ENCODE measurements at places on chromosomes 2 and 18.

GRCh38 chr2:173138962-173139361 lies 63.3 kb downstream of the MAP3K20 start:
- DNase-seq: no peak

DNA sequence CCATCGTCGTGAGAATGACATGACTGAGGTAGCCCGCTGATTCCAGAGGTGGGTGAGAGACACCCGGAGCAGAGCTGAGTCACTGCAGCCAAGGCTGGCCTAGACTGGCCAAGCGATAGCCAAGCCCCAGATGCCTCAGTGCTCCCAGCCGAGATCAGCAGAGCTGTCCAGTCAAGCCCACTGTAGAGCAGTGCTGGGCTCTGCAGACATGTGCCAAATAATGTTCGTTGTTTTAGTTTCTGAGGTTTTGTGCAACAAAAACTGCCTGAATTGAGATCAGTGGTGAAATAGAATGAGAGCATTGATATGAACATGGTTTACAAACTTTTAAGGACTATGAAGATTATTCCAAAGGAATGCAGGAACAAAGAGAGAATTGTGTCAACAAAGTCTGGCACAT lies 42.1 kb downstream of the INSIG2 start:
- no peak for DNase-seq

- no peak for DNase-seq
Observed at GRCh38 chr2:216181953-216182461, 72.9 kb downstream of the XRCC5 start.

GRCh38 chr2:189639007-189639609 lies 22.2 kb upstream of the ASNSD1 start:
- DNase-seq: no peak

DNA sequence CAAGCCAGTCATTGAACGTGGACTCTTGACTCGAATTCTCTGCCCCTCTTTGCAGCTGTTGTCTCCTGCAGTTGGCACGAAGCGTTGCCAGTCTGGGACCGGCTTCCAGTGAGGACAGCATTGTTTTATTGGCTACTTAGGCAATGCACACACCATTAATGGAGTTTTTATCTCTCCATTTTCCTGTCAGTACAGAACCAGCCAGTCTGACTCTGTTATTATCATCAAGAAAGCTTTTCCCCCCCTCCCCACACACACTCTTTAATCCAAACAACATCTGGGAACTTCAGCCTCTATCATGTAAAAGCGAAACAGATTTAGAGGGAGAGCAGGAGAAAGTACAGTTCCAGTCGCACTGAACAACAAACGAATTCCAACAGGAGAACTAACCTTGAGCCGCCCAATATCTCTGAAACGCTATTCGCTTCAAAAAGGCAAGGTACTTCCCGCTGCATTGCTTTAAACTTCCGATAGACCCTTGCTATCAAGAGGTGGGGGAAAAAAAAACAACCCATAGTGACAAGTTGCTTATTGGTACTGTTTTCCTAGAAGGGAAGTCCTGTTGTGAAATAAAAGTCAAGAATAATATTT lies 38.2 kb downstream of the ACVR1 start:
- DNase-seq: no peak

DNA sequence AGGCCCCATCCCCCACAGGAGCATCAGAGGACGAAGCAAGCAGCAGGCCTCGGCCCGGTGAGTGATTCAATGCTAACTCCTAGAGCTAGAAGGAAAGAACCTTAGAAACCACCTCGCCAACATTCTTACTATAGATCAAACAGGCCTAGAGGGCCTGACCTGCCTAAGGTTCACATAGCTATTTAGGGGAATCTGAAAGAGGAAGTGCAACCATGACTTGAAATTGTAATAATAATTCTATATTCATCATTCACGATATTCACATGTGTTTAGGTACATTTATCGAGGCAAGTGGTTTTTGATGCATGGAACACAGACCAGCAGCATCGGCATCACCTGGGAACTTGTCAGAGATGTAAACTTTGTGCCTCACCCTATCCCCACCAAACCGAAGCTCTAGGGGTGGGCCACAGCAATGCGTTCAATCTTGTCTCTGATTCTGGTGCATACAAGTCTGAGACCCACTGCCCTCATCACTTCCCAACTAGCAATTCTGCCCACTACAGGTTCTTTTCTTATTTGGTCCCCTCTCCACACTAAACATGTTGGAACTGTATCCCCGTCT lies 78.0 kb upstream of the DNMT3A start:
- no peak for DNase-seq

DNA sequence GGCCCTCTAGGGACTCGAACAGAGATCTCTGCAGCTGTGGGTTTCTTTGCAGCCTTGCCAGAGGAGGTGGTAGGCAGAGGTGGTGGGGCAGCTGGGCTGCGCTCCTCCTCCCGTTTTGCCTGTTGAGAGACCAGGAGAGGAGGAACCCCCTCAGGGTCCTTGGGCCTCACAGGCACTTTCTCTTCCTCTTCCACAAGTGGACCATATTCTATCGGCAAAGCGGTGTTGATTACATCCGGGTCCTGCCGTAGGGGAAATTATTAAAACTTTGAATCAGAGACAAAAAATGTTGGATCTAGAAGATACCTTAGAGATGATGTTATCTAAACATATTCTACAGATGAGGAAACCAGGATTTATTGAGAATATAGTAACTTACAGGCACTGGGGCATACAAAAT lies 78.5 kb downstream of the CLIP4 start:
- DNase-seq: no peak

GRCh38 chr2:61640406-61640805 lies 102.2 kb upstream of the XPO1 start:
- no peak for DNase-seq

GRCh38 chr2:204479557-204479956 lies 65.7 kb upstream of the PARD3B start:
- DNase-seq: no peak

- DNase-seq: peak; percentile 37
Observed at GRCh38 chr2:193583638-193584400, 1389.1 kb upstream of the TMEFF2 start.

DNA sequence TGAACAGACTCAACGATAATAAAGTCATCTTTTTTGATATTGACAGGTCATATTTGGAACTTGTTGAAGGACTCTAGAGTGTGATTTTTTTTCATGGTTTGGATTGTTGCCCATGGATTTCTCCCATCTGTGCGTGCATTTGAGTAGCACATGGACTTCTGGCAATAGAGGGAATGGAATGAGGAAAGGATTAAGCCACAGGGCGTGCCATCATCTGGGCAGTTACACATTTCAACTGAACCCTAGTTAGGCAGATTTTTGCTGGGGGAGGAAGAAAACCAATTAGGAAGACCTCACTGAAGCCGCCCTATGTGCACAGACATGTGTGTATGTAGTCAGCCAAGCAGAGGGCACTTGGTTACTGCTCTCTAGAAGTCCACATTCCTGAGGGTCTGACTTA lies 72.6 kb downstream of the TPGS2 start:
- no peak for DNase-seq

GRCh38 chr2:19573784-19574183 lies 215.4 kb upstream of the OSR1 start:
- DNase-seq: no peak

DNA sequence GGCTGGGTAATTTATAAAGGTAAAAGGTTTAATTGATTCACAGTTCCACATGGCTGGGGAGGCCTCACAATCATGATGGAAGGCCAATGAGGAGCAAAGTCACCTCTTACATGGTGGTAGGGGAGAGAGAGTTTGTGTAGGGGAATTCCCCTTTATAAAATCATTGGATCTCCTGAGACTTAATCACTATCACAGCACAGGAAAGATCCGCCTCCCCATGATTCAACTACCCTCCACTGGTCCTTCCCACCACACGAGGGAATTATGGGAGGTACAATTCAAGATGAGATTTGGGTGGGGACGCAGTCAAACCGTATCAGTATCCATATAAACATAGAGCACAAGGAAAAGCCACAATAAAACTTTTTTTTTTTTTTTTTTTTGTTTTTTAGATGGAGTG lies 172.6 kb upstream of the PIEZO2 start:
- DNase-seq: no peak

DNA sequence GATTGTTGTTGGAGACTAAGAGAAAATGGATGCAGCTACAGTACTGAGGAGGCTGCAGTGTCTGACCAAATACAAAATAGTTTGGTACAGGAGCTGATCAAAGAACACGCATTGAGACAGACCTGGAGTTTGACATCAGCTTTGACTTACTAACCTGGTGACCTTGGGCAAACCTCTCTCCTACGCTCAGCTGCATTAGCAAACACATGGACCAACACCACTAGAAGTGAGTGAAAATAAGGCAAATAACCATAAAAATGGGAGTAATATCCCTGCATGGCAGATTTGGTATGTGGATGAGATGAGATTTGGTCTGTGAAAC lies 126.5 kb downstream of the LPIN1 start:
- no peak for DNase-seq

GRCh38 chr2:217756375-217757107 lies 246.3 kb downstream of the TNS1 start:
- peak; percentile 49 for DNase-seq

DNA sequence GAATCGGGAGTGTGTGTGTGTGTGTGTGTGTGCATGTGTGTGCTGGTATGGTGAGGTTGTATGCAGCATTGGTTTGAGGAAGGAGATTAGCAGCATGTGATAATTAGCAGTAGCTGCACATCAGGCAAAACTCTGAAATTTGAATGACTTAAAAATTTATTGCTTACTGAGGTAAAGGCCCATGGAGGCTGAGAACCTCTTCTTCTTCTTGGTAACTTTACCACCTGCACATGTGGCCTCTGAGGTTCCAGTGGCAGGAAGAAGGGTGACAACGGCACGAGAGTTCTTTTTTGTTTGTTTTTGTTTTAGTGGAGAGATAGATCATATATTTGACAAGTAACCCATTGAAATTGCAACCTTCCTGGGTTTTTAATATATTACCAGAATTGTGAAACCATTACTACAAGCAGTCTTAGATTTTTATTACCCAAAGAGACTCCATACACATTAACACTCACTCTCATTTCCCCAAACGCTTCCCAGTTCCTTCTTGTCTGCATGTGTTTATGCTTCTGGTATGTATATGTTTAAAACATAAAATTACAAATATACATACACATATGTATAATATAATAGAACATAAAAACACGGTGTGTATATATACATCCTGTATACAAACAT lies 292.1 kb downstream of the PTGR3 start:
- DNase-seq: no peak

- no peak for DNase-seq
Observed at GRCh38 chr2:197107291-197108269, 181.1 kb upstream of the PGAP1 start.
